ENCODE measurements at places on chromosomes 2 and 18.

- no peak for DNase-seq
These were observed 64.8 kb downstream of the ARHGAP25 start for GRCh38 chr2:68799140-68800026.

DNA sequence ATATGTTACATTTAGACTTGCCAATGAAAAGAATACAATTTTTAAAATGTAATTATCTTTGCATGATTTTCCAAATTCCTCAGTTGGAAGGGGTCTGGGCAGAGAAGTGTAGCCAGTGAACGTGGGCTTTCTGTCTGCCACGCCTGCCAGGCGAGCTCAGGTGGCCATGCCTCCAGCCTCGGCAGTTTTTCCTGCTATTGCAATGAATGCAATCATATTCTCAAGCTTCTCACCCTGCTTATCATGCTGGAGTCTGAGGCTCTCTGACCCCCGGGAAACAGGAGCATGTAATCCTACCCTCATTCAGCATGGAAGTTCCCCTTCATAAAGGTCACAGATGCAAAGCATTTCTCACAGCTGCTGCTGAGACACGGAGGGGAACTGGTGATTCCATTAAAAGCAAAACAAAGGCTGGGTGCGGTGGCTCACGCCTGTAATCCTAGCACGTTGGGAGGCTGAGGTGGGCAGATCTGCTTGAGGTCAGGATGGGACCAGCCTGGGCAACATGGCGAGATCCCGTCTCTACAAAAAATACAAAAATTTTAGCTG, 154.8 kb downstream of the MBP start:
- DNase-seq, result no peak

DNA sequence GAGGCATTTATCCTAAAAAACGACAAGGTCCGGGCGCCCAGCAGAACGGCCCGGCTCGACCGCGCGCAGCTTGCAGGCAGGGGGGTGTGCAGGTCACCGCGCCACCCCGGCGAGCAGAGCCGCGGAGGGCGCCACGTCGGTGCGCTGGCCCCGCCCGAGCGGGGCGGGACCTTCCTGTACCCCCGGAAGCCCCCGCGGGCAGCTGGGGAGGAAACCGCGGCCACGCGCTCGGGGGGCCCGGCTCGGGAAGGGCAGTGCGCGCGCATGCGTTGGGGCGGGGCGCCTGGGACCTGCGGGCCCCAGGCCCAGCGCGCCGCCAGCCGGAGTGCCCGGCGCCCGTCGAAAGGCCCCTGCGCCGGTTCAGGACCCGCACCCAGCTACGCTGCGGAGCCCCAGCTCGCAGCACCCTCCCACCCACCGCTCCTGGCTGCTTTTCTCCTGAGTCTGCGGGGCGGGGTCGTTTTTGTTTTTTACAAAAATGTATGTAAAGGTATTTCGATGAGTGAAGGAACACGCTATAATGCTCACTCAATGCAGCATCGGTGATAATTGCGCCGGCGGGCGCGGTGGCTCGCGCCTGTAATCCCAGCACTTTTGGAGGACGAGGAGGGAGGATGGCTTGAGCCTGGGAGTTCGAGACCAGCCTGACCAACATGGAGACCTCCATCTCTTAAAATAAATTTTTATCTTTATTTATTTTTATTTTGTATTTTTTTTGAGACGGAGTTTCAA, 47.7 kb upstream of the POMC start:
- DNase-seq, result peak; percentile 91

GRCh38 chr2:78546843-78547242, 478.7 kb upstream of the REG3G start:
- no peak for DNase-seq

GRCh38 chr2:191001624-191002023, 12.3 kb downstream of the STAT1 start:
- DNase-seq, result no peak

- no peak for DNase-seq
These were observed 96.7 kb upstream of the SLC39A10 start for GRCh38 chr2:195560209-195560895.

DNA sequence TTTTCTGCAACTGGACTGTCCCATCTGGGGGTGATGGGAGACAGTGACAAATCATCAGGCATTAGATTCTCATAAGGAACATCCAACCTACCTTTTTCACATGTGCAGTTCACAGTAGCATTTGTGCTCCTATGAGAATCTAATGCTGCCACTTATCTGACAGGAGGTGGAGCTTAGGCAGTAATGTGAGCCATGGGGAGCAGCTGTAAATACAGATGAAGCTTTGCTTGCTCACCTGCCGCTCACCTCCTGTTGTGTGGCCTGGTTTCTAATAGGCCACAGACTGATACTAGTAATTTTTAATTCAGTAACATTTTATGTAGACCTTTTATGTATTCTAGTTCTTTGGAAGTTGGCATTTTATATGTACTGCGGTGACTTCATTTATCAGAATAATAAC, 180.1 kb upstream of the SPOPL start:
- DNase-seq, result no peak

- no peak for DNase-seq
These were observed 33.0 kb downstream of the TPO start for GRCh38 chr2:1446301-1446700.

- no peak for DNase-seq
These were observed 6.9 kb upstream of the MAP2 start for GRCh38 chr2:209416913-209417312.

- DNase-seq, result no peak
These were observed 125.7 kb downstream of the PDE1A start for GRCh38 chr2:182301093-182301492.

GRCh38 chr18:28095631-28096030, 81.3 kb downstream of the CDH2 start:
- DNase-seq, result no peak

Measured in stimulated activated CD4-positive, alpha-beta T cell treated with anti-CD3 and anti-CD28 coated beads, Interleukin-15, amount 100 ng/mL, for 24 hours (primary cell).